Stimulated activated CD4-positive, alpha-beta T cell treated with anti-CD3 and anti-CD28 coated beads, Interleukin-15, amount 100 ng/mL, for 24 hours (primary cell): ENCODE measurements at places on chromosomes 11 and 22.

DNA sequence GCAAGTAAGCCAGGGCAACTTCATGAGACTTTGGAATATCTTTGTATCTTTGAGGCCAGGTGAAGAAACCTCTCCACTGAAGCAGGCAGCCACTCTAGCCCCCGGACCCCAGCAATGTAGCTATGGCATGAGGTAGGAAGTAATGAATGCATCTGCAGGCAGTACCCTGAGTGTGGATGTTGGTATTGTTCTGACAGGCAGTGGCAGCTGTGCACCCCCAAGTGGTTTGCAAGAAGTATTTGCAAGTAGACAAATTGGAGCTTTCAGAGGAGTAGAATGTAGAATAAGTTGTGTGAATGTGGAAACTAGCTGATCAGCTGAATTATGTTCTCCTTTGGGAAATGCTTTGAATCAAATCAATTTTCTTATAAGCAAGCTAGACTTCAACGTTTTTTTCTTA, 194.4 kb upstream of the PGR start:
- DNase-seq: no peak

DNA sequence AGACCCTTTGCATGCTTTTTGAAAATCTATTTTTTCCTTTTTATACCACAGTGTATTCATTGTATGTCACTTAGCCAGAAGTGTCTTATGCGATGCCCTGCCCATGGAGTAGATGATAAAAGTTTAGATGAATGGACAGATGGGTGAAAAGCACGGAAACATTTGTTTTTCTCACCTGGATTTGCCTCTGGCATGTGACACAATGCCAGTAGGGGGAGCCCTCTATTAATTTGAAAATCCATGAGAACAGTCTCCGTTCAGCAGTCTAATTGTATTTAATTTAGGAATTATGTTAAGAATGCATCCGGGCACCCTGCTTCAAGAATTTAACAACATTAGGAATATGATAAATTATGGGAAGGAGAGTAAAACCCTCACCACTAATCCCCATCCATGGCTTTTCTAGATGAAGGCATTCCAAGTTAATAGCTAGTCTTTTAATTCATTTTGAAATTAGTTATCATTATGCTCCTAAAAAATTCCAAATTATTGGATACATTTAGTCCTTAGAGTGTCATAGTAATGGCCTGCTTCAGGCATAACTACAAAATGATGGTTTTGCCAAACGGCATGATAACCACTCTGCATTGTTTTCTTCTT, 55.3 kb upstream of the ALKBH3 start:
- peak; percentile 4 for DNase-seq

DNA sequence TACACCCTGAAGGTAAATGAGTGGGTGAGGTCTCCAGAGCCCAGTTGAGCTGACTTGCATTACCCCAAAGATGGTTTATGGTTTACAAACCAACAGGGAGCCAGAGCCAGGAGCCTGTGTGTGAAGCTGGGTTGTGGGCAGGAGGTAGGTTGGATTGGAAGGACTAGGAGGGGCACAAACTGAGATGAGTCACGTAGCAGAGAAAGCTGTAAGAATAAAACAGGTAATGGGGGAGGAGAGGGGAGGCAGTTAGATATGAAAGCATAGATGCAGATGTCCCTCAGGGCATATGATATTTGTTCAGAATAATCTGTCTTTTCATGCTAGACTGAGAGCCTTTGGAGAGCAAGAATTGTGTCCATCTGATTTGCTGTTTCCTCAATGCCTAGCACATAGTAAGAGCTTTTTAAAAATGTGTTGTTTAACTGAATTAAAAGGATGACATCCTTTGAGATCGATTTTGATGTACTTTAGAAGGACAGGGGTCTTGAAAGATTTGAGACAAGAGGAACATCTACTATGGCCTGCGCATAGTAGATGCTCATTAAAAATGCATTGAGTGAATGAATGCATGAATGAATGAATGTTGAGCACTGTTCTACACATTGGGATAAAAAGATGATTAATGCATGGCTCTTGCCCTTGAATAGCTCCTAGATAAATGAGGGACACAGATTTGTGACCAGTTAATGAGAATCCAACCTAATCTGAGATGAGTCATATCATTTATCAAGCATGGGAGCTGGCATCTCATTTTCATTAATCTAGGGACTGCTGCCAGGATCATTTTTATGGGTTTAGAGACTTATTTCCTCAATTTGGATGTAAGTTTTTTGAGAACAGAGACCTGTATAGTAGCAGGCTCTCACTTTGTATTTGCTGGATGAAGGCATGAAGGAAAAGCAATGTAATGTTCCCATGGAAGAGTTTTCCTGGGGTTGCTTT, 175.8 kb upstream of the BDNF start:
- DNase-seq: no peak

GRCh38 chr22:26050079-26050478, 119.2 kb upstream of the SEZ6L start:
- DNase-seq: no peak

DNA sequence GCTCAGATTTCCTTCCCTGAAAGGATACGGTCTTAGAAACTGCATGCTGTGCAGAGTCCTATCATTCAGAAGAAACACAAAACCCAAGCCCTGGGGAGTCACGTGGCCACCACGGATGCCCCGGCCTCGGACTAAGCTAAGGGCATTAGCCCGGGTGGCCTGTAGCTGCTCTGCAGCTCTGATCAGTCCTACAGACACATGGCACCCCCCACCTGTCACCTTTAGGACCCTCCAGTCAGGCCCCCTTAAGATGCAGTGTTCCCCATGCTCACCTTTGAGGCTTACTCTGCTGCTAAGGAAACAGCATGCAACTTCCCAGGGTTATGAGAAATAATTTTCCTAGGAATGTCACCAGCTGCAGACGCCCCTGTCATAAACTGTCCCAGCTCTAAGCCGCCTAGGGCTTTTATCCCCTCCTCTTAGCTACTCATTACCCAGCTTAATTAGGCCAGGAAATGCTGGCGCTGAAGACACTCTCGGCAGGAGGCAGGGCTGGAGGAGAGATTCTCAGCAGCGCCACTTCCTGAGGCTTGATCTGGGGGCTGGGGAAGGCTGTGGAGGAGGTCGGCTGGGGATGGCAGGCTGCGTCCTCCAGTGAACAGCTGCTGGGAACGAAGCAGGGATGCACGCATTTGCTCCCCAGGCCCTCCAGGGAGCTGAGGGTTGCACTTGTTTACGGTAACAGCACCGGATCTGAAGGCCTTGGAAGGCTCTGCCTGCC, 47.2 kb upstream of the ADA2 start:
- peak; percentile 22 for DNase-seq

- DNase-seq: no peak
These were observed 9.3 kb downstream of the CXCR5 start for GRCh38 chr11:118892964-118893363.

DNA sequence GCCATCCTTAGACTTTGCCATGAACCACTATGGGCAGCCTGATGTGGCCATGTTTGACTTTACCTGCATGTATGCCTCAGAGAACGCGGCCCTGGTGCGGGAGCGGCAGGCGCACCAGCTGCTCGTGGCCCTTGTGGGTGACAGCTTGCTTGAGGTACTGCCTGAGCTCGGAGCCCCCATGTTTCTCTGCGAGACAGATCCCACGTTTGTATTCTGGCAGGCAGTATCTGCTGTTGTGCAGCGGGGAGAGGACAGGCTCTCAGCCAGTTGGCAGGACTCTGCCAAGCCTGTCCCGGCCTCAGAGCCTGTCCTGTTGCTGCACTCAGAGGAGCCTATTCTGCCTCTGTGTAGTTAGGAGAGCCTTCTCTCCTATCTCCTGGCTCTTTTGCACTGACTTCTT, 109.9 kb downstream of the MICAL2 start:
- DNase-seq: no peak

DNA sequence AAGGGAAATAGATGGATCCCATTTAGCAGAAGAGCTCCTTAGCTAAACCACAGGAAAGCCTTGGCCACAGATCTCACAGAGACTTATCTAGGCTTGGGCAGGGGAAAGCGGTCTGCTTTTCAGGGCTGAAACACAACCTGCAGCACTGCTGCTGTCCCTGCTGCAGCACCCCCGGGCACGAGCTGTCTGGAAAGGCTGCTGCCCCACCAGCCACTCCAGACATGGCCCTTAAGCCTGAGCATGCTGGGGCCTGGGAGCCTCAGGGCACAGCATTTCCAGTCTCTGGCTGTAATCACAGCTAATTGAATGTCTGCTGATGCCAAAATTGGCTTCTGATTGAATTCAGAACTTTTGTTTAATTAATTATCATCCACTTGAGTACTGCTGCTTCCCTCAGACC, 115.0 kb downstream of the TMPRSS5 start:
- DNase-seq: no peak

DNA sequence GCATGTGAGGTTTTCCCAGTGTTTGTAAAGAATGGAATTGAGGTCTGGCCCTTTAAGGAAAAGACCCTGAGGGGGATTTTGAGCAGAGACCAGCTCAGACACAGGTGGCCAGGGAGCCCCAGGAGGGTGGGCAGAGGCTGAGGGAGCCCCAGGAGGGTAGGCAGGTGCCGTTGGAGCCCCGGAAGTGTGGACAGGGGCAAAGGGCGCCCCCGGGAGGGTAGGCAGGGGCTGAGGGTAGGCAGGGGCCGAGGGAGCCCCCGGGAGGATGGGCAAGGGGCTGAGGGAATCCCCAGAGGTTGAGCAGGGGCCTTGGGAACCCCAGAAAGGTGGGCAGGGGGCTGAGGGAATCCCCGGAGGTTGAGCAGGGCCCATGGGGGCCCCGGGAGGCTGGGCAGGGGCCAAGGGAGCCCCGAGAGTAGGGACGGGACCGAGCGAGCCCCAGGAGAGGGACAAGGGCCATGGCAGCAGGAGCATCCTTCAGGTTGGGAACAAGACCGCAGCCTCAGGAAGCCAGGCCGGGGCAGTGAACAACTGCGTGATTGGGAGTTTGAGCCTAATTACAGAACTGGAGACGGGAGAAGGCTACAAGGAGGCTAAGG, 292.0 kb downstream of the BRD1 start:
- DNase-seq: no peak

DNA sequence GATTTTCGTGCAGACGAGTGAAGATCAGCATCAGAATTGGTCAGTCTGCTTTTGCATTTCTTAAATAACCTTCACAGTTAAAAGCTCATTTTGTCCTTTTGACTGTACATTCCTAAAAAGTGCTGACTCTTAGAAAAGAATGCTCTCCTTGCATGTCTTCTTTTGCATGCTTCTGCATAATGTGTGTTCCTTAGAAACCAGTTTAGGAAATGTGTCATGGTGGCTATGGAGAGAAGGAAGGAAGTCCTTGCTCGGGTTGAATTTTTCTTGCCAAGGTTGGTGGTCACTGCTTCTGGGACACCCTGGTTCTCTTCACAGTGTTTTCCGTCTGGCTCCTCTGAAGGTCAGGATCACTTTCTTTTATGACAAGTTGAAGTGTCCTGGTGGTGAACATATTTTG, 6.8 kb downstream of the AP2A2 start:
- no peak for DNase-seq

DNA sequence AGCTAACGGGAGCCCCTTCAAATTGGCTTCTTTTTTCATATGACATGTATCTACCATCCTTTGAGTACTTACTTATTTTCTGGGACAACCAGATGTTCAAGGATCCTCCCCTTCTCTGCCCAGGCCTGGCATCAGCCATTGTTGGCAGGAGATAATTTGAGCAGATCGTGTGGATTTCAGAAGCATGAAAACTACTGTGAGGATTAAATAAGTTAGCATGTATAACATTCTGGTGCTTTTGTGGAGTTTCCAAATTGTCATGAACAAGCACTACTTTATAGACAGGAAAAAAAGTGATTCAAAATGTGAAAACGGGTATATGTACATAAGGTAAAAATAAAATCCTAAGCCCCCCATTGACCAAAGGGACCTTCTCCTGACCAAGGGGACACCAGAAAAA, 2.1 kb upstream of the NADSYN1 start:
- DNase-seq: no peak

DNA sequence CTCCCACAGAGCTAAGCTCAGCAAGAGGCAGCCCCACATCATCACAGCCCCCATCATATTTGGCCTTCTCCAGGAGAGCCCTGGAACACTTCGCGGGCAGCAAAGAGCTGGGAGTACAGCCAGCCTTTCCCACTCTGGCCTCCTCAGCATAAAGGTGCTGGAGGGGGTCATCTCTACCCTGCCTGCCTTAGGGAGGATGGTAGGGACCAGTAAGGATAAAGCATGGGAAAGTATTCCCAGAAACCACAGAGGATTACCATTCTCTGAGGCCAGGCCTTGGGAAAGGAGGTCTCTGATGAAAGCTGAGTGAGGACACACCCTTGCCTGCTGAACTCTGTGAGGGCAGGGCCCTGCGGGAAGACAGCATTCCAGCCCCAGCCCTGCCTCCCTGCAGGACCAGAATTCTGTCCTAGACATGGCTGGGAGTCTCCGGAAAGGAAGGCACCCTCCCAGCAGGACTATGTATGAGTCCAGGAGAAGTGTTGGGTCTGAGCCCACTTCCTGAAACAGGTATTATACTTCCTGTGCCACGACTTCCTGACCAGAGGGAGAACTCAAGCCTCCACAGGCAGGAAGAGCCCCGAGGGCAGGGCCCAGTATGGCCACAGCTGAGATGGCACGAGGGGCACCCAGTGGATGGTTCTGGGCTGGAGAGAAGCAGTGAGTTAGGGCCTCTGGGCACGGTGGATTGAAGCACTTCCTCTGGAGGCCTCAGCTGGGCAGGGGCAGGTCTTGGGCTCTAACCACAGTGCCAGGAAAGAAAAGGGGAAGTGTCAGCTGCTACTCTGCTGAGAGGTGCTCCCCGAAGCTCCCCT, 12.9 kb upstream of the CASTOR1 start:
- DNase-seq: no peak

- no peak for DNase-seq
These were observed 628.3 kb downstream of the BUD13 start for GRCh38 chr11:116144387-116144958.

GRCh38 chr11:2298795-2299761, 2.6 kb downstream of the C11orf21 start:
- DNase-seq: no peak

- peak; percentile 13 for DNase-seq
These were observed 14.1 kb downstream of the SPATA19 start for GRCh38 chr11:133830931-133831907.

DNA sequence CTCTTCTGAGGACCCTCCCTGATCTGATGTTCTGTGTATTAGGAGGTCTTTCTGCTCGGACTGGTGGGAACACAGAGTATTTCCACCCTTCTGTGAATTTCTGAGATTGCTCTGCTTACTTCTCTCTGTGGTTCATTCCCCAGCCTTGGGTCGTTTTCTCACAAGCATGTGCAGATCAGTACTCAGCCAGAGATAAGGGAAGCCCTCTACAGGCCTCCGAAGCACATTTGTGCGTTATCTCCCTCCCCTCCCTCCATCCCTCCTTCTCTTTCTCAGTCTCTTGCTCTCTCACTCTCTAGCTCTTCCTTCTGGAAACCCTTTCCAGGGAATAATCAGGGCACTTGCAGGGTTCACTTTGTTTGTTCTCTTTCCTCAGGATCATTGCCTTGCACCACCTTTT, 35.2 kb upstream of the TUB start:
- DNase-seq: no peak

DNA sequence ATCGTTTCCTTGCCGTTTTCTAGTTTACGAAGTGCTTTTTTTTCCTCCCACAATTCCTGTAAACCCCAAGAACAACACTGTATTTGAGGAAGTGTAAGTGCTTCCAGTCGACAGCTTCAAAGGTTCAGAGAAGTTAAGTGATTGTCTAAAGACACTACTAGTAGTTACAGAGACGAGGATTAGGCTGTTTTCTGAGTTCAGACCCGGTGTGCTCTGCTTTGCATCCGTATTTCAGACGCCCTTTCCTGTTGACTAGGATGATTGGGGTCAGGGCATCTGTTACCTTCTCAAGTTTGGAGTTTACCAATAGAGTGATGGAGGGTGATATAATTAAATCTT, 430 bp downstream of the CLP1 start:
- no peak for DNase-seq

GRCh38 chr11:106997227-106997626, 21.0 kb downstream of the GUCY1A2 start:
- no peak for DNase-seq
